Right ventricle myocardium superior (tissue), 1 donor: ENCODE measurements at places on chromosomes 5 and 9. TPM values are rescaled to one million over a fixed set of nuclear protein-coding genes. Genes with fewer than 3 reads are reported as not detected.

DNA sequence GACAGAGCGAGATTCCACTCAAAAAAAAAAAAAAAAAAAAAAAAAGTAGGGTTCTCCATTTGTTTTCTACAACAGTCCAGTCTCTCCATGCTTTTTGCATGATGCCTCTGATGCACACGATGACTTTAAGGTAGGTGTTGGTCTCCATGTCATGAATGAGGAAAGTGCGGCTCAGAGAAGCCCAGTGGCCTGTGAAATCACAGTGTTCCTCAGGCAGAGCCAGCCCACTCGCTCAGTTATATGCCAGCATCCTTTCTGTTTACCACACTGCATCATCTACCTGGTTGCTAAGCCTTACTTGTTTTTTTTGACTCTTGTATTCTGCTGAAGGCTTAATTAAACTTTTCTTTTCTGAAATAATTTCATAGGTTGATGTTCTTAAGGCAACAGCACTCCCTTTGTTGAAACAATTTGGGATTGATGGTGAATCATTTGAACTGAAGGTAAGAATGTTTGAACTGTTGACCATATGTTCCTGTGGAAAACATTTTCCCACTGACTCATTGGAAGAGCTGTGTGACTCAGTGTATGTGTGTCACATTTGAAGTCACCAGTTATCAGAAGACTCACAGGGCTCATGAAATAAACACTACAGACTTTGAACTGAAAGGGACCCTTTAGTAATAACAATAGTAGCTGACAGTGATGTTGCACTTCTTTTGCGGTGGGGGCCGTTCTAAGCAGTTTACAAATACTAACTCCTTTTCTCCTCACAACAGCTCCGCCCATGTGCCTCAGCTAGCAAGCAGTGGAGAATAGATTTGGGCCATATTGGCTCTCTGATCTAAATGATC, 40.2 kb downstream of the RCL1 start:
- DNase-seq: no peak

- no peak for DNase-seq
Observed at GRCh38 chr5:135229122-135229521, 169.9 kb downstream of the MACROH2A1 start.

DNA sequence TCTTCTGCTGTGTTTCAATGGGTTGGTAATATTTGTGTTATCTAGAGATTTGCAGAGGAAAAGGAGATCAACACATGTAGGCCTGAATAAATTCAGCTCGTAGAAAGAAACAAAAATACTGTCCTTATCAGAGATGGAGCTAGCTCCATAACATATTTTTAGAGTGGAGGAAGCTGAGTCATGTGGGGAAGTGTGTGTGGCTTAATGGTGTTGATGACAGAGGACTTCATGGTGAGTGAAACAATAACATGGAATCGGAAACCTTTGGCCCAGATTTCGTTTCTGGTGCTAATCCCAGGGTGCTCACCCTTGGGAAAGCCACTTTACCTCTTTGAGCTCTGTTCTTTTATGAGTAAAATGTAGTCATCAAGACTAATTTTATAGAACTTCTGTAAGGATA, 825.0 kb downstream of the TLR4 start:
- no peak for DNase-seq

DNA sequence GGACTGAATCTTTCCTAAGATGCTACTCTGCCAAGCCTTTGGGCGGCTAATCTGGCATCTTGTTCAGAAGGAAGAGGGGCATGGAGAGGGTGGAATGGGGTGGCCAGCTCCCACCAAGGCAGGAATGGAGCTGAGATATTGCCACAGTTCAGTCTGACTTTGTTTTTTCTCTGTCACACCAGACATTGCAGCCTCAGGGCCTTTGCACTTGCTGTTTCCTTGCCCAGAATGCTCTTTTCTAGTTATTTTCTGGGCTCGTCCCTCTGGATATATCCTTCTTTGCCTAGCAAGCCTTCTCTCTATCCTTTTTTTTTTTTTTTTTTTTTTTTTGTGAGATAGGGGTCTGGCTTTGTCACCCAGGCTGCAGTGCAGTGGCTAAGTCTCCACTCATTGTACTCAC, 40.8 kb downstream of the ZNF618 start:
- no peak for DNase-seq

DNA sequence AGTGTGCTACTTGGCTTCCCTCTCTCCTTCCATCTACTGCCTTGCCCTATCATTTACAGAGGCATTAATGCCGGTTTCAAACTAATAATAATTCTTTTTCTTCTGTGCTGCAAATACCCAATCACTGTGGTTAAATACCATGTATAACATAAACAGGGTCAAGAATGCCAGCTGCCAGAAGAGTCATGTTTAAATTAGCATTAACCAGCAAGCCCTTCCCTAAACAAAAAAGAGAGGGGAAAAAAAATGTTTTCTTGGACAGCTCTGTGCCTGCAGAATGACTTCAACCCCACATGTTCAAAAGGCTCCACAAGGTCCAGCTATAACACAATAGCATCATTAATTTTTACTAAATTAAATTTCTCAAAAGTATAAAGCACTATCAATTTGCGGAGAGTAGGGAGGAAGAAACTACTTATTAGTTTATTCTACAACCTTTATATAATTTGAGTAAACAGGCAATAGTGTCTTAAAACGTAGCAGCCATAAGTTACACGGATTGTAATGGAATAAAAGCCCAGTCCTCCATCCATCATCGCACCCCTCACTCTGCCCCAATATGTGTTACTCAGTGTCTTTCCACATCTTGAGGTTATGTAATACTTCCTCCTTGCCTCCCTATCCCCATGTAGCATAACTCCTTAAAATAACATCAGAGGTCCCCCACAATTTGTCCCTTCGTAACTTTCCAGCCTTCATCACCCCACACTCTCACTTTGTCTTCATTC, 3.9 kb downstream of the LPAR1 start:
- no peak for DNase-seq

DNA sequence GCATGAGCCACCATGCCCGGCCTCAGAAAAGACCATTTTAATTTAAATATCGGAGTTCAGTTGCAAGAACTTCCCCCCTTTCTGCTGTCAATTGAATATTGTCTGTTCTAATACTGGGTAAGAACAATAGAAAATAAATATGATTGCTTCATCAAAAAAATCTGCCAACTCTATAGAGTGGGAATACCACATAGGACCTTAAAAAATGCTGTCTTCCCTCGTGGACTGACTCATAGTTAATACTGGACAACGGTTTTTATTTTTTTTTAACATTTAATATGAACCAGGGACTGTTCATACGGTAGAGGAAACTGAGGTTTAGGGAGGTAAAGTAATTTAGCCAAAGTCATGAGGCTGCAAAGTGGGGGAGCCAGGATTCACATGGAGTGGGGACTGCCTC, 9.7 kb downstream of the ZNF462 start:
- no peak for DNase-seq

DNA sequence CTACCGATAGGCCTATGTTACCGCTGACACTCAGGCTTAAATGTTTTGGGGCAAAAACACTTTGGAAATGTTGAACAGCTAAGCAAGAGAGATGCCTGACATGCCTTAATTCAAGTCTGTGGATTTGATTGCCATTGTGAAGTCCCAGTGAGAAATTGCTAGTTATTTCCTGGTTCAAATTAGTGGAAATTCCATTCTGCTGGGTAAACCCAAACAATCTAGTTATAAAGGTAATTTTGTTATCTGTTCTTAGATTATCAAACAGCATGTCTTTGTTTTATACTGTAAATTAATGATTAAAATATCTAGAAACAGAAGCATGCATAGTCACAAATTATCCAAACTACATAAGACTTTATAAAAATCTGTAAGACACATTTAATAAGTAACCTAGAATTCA, 96.6 kb downstream of the PJA2 start:
- no peak for DNase-seq

DNA sequence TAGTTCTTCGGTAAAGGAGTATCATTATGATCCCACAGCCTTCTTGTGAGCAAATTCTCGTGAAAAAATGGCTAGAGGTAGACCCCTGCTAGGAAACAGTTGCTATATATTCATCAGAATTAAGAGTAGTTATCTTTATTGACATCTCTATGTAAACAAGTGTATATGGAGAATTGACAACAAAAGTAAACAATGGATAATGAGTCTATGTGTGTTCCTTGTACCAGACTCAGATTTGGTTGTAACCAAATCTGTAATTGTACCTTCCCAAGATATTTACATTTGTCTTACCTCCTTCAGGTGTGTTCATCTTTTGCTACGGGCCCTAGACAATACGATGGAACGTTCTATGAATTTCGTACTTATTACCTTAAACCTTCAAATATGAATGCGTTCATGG, 2.1 kb downstream of the NIPSNAP3B start:
- DNase-seq: no peak

GRCh38 chr5:13186177-13186576, 758.3 kb downstream of the DNAH5 start:
- DNase-seq: no peak

Gene PALM2AKAP2
- total RNA-seq: 87.5 TPM

- DNase-seq: no peak
Observed at GRCh38 chr9:123217128-123217654, 51.2 kb downstream of the STRBP start.

DNA sequence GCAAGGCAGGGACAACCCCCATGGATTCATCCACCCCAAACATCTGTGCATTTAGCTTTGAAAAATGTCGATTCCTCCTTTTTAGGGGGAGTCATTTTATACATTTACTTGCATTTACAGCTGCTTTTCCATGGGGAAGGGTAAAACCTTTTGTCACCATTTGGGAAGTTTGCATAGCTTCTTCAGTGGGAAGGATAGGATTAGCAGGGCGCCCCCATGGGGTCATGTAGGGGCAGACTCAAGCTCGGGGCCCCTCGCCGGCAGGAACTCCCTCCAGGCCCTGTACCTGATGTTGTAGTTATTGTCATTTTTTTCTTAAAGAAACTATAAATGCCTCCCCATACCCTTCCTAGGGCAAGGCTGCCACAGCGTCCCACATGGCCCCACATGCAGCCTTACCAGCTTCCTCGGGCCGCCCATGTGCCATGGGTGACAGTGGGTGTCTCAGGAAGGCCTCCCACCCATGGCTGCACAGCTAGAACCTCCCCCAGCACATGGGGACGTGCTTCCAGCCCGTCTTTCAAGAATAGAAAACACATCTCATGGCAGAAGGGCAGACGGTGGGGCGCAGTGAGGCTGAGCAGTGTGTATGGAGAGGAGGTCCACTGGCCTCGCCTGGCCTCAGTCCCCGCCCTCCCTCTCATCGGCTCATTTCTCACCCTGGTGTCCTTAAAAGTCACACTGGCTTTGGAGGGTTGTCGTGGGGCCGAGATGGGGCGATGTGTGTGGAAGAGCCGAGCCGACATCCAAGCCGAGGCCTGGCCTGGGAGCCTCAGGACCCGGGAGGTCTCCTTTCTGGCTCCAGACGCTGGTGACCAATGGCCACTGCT, 76.1 kb upstream of the OTULINL start:
- no peak for DNase-seq

Gene LCN9
- total RNA-seq: not detected

- DNase-seq: peak; percentile 29
Observed at GRCh38 chr9:134318481-134318891, 7.8 kb upstream of the RXRA start.

Gene IL33
- 19.1 TPM for total RNA-seq

Gene BNIP1
- total RNA-seq: 9.1 TPM

- no peak for DNase-seq
Observed at GRCh38 chr5:142316051-142316450, 8.8 kb downstream of the SPRY4 start.

- no peak for DNase-seq
Observed at GRCh38 chr5:66498791-66499207, 97.4 kb upstream of the MAST4 start.

- no peak for DNase-seq
Observed at GRCh38 chr5:115480271-115480670, 64.3 kb downstream of the FEM1C start.

Gene LHX6
- 3.4 TPM for total RNA-seq

- no peak for DNase-seq
Observed at GRCh38 chr9:97903177-97903576, 19.1 kb downstream of the TRMO start.

Gene PIP5K1B
- 62.8 TPM for total RNA-seq

Gene RLN2
- total RNA-seq: not detected

GRCh38 chr9:75053869-75054268, 25.8 kb upstream of the CARNMT1 start:
- DNase-seq: no peak

- DNase-seq: no peak
Observed at GRCh38 chr5:113270086-113270485, 164.7 kb downstream of the TSSK1B start.
